ENCODE measurements at places on chromosomes 12 and 14. TPM values are rescaled to one million over a fixed set of nuclear protein-coding genes. Genes with fewer than 3 reads are reported as not detected.

The PAX9 gene
- not detected for total RNA-seq

The NGB gene
- not detected for total RNA-seq

The CYP27B1 gene
- total RNA-seq: not detected

The HOXC9 gene
- 37.7 TPM for total RNA-seq

The FAM222A gene
- 8.5 TPM for total RNA-seq

The POTEG gene
- total RNA-seq: not detected

The MSRB3 gene
- 29.0 TPM for total RNA-seq

The PMCH gene
- total RNA-seq: not detected

The SCN8A gene
- not detected for total RNA-seq

The APOF gene
- total RNA-seq: 0.27 TPM

The BATF gene
- total RNA-seq: 5.2 TPM

The REC8 gene
- 0.82 TPM for total RNA-seq

The CLEC9A gene
- not detected for total RNA-seq

The EML5 gene
- total RNA-seq: not detected

The WIF1 gene
- total RNA-seq: not detected

The RNF10 gene
- 244 TPM for total RNA-seq

The RNF212B gene
- not detected for total RNA-seq

The SMAGP gene
- 3.5 TPM for total RNA-seq

The KRT77 gene
- total RNA-seq: not detected

The CHFR gene
- 12.1 TPM for total RNA-seq

The RPL10L gene
- not detected for total RNA-seq

The CLEC1B gene
- total RNA-seq: not detected

The TAS2R9 gene
- total RNA-seq: not detected

The FITM1 gene
- 52.9 TPM for total RNA-seq

The TCHP gene
- total RNA-seq: 7.5 TPM

The PLEKHD1 gene
- total RNA-seq: 0.10 TPM

The CD163L1 gene
- 0.53 TPM for total RNA-seq

The PRR4 gene
- total RNA-seq: not detected

The TAS2R8 gene
- total RNA-seq: not detected

The MYG1 gene
- 43.4 TPM for total RNA-seq

The IFI27L2 gene
- 1.8 TPM for total RNA-seq

The EIF2S3B gene
- 0.31 TPM for total RNA-seq

The TAS2R19 gene
- not detected for total RNA-seq

The OR6C2 gene
- total RNA-seq: not detected

The ZFC3H1 gene
- total RNA-seq: 10.2 TPM

The RNASE7 gene
- total RNA-seq: 0.55 TPM

The LBHD2 gene
- total RNA-seq: not detected

The SDR9C7 gene
- not detected for total RNA-seq

The C12orf43 gene
- 4.0 TPM for total RNA-seq

The DUSP16 gene
- total RNA-seq: 14.9 TPM

The GALNT4 gene
- 2.2 TPM for total RNA-seq

The CLEC12A gene
- 0.49 TPM for total RNA-seq

The M6PR gene
- total RNA-seq: 75.3 TPM

The ACOT6 gene
- not detected for total RNA-seq

The RPGRIP1 gene
- total RNA-seq: not detected

The HHIPL1 gene
- total RNA-seq: 0.82 TPM

The KLRK1 gene
- 0.20 TPM for total RNA-seq

The BDKRB2 gene
- 1.3 TPM for total RNA-seq

The POTEM gene
- not detected for total RNA-seq

The RIMBP2 gene
- total RNA-seq: 2.2 TPM

The SLC25A3 gene
- total RNA-seq: 870 TPM

The MMP19 gene
- 0.44 TPM for total RNA-seq

The RERG gene
- 6.2 TPM for total RNA-seq

All from gastrocnemius medialis (tissue), 4 donors.